ENCODE measurements at places on chromosomes 5 and 9.

GRCh38 chr9:130039528-130040147 is 3.4 kb downstream of the FNBP1 start:
- no peak for DNase-seq

- DNase-seq = no peak
Measured at GRCh38 chr5:147743012-147743411, 39.5 kb downstream of the JAKMIP2 start.

DNA sequence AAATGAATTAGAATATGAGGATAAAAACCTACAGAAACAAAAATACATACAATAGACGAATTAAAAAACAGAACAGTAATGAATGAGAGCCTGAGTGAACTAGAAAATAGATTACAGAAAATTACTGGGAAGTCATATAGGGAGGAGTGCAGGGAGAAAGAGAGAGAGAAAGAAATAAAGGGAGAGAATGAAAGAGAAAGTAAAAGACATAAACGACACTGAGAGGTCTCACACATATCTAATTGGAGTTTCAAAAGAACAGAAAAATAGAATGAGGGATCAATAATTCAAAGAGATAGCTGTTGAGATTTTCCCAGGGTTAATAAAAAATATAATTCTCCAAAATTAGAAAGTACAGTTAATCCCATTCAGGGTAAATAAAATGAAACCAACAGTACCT is 156.4 kb upstream of the FTMT start:
- DNase-seq = no peak

GRCh38 chr5:59034498-59035186 is 451.8 kb downstream of the RAB3C start:
- DNase-seq = peak; percentile 33

DNA sequence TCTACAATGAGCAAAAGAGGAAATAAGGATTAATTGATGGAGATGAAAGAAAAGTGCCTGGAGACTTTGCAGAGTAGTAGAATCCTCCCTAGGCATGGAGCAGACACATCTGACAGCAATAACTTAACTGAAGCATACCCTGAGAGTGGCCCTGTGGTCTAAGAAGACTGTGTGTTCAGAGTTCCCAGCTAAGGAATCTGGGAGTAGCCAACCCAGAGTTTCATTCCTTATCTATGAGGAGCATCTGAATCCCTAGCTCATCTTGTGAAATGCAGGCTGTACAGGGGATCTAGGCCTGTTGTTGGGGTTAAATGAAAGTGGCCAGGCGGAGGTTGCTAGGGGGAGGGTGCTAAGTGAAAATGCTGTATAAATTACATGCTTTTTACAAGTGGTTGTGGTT is 233.1 kb upstream of the FBXL7 start:
- no peak for DNase-seq

DNA sequence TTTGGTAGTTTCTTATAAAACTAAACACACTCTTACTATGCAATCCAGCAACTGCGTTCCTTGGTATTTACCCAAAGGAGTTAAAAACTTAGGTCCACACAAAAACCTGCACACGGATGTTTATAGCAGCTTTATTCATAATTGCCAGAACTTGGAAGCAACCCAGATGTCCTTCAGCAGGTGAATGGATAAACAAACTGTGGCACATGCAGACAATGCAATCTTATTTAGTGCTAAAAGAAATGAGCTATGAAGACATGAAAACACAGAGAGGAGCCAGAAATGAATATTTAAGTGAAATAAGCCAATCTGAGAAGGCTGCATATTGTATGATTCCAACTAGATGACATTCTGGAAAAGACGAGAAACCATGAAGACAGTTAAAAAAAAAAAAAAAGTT is 10.7 kb downstream of the WNK2 start:
- no peak for DNase-seq

- no peak for DNase-seq
Measured at GRCh38 chr5:1352231-1353219, 7.6 kb upstream of the CLPTM1L start.

DNA sequence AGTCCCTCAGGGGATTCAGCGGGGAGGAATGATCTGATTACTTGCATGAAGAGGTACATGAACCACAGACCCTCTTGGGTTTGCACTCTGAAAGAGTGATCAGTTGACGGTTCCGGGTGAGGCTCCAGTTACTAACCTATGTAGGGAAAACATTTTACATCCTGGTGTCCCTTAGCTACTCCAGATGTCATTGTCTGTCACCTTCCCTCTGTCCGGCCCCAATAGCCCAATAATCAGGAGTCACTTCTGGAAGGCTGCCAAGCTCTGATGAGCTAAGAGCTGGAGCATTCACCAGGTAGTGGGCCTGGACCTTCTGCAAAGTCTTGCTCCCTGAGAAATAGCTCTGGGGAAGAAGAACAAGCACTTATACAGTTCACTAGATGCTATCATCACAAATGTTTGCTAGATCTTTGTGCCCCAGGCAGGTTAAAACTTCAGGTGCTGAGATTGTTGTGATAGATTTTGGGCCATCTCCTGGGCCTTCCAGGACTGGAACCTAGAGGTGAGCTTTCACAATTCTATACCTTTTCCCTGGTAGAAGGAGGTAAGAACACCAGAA is 64.5 kb downstream of the ENTREP1 start:
- DNase-seq = no peak

DNA sequence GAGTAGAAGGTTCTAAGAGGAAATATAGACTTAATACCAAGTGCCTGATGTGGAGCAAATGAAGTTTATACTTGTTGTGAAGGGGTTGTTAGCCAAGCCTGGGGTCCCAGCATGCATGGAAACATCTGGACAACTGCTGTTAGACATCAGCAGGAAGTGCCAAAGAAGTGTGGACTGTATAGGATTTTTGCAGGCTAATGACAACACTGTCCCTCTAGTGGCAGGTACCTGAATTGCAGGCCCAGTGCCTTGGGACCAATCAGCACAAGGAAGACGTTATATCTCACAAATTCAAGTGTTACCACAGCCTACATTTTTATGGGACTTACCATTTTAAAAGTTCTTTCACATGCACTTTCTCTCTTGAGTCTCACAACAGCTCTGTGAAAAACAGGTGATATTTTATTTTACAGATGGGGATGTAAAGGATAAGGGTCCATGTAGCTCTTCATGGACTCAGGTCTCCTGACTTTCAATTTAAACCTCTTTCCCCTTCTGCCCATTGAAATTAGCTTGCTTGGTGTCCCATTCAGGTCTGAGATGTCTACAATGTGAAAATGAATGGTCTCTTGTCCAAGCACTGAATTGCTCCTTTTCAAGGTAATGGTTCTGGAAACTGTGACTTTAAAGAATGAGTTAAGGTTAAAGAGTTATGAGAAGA is 89.0 kb upstream of the MAP1B start:
- peak; percentile 19 for DNase-seq

- DNase-seq = no peak
Measured at GRCh38 chr5:177338251-177339106, 13.0 kb downstream of the LMAN2 start.

GRCh38 chr9:25261445-25261844 is 416.8 kb downstream of the TUSC1 start:
- no peak for DNase-seq

DNA sequence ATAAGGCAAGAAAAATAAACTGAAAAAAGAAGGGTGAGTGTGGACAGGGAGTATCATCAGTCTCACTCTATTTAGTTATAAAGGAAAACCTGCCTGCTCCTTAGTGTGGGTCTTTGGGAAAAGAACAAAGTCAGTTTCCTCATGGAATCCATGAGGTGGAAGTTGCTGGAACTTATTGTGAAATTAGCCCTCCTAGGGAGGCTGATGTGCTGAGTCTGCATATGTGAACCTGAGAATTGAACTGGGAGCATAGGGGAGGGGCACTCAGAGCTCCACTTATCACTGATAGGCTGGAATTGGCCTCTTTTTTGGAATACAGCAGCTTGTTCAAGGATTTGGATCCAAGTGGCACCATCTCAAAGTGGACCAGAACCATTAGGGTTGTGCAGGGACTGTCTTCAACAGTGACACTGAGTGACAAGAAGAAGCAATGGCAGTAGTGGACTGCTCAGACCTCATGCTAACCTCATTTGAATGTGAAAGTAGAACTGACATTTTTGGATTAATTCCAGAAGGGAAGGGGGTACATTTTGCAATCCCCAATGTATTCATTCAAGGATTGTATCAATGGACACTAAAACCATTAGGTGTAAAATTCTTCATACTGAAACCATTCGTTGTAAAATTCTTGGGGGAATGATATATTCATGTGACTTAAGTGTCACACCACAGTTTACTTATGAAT is 103.6 kb upstream of the KLF9 start:
- DNase-seq = no peak

GRCh38 chr5:116572350-116573278 is 2.0 kb downstream of the SEMA6A start:
- no peak for DNase-seq

DNA sequence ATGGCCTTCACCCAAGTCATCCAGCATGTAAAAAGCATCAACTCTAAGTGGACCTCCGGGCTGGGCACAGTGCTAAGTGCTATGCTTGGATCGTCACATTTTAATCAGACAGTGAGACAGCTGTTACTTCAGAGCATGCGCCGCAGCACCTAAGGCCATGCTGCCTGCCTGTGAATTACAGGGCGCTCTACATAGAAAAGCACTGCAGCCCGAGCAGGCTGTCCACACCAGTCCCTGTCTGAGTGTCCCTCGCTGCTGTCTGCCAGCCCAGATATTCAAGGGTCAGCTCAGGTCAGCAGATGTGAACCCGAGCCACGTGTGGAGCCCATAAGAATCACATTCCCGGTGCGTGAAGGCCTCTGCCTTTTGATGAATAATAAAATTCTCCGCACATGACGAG is 37.1 kb downstream of the AK8 start:
- no peak for DNase-seq

- DNase-seq = no peak
Measured at GRCh38 chr9:124766815-124767554, 4.1 kb downstream of the NR6A1 start.

DNA sequence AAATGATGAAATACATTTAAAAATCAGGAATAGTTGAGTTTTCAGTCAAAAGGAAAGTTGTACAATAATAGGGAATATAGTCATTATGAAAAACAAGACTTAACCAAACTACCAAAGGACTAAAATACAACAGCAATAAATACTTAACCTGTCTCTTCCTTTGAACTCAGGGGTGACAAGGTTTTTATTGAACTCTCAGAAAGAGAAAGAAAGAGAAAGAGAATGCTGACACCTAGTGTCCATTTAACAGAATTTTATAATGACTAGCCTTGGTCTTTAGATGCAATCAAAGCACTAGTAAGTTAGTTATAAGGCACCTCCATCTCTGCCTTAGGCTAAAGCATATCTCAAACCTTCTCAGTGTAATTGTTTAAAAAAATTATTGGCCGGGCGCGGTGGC is 47.5 kb downstream of the UIMC1 start:
- no peak for DNase-seq

GRCh38 chr9:138051586-138052321 is 174.2 kb downstream of the CACNA1B start:
- no peak for DNase-seq

DNA sequence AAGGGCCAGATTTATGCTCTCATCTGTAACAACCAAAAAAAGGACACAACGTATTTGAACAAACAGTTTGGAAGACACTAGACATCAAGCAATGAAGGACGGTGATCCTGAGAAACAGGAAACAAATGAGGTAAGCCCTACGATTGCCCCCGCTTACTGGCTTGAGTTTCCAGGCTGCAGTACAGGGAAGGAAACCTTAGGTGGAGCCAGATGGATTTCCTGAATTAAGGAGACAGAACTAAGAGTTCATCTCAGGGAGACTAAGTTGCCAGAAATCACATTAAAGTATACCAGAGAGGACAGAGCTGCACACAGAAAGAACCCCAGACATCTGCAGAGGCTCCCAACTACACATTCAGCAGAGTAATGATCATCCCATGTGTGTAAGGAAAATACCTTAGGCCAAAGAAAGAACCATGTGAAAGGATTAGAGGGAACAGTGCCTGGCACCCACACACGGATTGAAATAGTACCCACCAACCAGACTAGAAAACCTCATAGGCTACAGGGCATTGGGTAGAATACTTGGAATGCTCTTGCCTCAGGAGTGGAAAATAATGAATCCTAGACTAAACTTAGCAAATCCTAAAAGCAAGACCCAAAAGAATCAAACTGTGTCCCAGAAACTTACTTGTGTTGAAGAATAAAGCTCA is 99.3 kb upstream of the NIPBL start:
- DNase-seq = no peak

GRCh38 chr5:20469792-20470191 is 481.8 kb upstream of the CDH18 start:
- DNase-seq = peak; percentile 54

DNA sequence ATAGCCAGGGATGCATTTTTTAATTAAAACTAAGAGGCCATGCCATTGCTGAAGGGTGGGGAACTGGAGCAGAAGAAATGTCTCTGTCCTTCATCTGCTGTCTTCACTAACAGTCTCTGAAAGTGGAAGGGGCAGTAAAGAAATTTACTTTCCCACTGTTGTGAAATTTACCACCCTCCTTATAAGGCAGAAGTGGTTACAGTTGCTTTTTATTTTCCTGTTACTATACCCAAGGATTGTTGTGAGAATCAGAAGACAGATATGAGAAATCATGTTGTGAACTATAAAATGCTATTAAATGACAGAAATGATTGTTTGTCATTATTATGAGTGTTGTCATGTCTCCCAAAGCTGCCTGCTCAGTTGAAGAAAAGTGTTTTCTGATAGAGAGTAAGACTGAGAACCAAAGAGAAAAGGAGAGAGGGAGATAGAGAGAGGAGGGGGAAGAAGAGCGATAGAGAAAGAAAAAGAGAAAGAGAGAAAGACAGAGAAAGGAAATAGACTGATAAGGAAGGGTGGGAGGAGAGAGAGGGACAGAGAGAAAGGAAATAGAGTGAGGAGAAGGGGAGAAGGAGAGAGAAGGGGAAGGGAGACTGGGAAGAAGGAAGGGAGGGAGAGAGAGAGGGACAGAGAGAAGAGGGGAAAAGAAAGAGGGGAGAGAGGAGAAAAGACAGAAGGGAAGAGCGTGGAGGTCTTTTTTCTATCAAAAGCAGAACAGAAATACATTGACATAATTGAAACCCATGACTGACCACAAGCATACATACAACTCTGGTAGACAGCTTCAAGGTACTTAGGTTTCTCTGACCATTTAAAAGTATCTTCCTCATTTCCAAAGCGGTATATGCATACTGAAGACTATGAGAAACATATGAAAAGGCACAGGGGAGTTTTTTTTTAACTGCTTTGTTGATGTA is 22.5 kb downstream of the SEC61B start:
- no peak for DNase-seq
